IMR-90 (cell line): ENCODE measurements at places on chromosomes 12 and 14.

GRCh38 chr12:2233034-2233433, 180.2 kb downstream of the CACNA1C start:
- H3K4me1 ChIP-seq: peaks cover 6% of the 10 kb centered on the region; the same call in 1 of the 2 replicates
- no peak overlapping the region for H3K27ac ChIP-seq
- no peak overlapping the region for H3K4me3 ChIP-seq
- peak; percentile 66 for DNase-seq
- H3K27me3 ChIP-seq: no peaks in the 10 kb centered on the region

- peaks cover 20% of the 10 kb centered on the region for H3K4me1 ChIP-seq
- peaks cover 82% of the 10 kb centered on the region for H3K36me3 ChIP-seq
Measured at GRCh38 chr14:68888883-68889282, 90.2 kb downstream of the ACTN1 start.

DNA sequence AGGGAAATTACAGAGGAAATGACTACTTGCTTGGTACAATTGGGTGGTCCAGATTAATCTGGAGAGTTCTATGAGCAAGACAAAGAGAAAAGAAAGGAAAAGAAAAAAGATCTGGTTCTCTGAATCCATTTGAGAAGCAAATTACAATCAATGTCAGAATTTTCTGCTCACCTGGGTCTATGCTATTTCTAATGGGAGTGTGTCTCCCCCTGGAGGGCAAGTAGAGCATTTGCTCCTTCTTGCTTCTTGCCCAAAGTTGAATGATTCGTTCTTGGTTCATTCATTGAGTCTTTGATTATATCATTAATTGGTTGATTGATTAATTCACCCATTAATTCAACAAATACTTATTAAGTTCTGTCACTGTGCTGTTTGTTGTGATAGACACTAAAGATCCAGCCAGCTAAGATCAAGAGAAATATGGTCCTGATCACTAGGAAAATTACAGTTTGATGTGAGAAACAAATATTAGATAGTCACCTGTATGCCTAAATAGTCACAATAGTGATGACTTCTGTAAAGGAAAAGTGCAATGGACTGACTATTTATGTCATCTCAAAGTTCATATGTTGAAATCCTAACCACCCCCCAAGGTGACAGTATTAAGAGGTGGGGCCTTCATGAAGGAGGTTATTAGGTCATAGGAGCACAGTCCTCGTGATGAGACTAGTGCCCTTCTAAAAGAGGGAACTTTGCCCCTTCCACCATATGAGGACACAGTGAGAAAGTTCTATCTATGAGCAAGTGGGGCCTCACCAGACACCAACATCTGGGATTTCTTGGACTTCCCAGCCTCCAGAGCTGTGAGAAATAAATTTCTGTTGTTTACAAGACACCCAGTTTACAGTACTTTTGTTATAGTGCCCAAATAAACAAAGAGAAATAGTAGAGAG, 8.0 kb upstream of the ASB8 start:
- no peaks in the 10 kb centered on the region for H3K4me1 ChIP-seq
- H3K36me3 ChIP-seq: no peaks in the 10 kb centered on the region
- peaks cover 7% of the 10 kb centered on the region for H3K27me3 ChIP-seq
- H3K27ac ChIP-seq: no peak overlapping the region
- no peak overlapping the region for H3K4me3 ChIP-seq

DNA sequence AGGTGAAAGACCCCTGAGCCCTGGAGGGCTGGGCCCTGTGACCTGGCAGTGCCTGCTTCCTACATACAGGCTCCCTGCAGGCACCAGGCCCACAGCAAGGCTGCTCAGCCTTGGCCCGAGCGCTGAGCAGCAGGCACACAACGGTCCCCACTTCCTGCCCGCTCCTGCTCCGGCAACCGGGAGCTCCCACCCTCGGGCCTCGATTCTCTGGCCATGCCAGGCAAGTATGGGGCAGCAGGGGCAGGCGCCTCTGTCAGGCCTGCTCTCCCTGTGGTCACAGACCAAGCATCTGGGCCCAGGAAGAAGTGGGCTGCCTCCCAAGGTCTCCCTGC, 30.6 kb upstream of the NUDT14 start:
- H3K4me3 ChIP-seq: no peak overlapping the region
- no peak overlapping the region for H3K27ac ChIP-seq
- peaks cover 25% of the 10 kb centered on the region for H3K36me3 ChIP-seq
- H3K27me3 ChIP-seq: no peaks in the 10 kb centered on the region
- DNase-seq: no peak

GRCh38 chr12:15788233-15789219, 662 bp downstream of the EPS8 start:
- no peaks in the 10 kb centered on the region for H3K36me3 ChIP-seq
- peak overlapping the region; percentile 78 for H3K27ac ChIP-seq
- peak overlapping the region; percentile 72 for H3K4me3 ChIP-seq
- DNase-seq: peak; percentile 45
- H3K27me3 ChIP-seq: no peaks in the 10 kb centered on the region

- DNase-seq: no peak
- no peak overlapping the region for H3K27ac ChIP-seq
- H3K4me3 ChIP-seq: no peak overlapping the region
- no peaks in the 10 kb centered on the region for H3K27me3 ChIP-seq
- peaks cover 16% of the 10 kb centered on the region; the same call in 1 of the 2 replicates for H3K36me3 ChIP-seq
Measured at GRCh38 chr12:132103542-132104308, 40.4 kb downstream of the DDX51 start.

DNA sequence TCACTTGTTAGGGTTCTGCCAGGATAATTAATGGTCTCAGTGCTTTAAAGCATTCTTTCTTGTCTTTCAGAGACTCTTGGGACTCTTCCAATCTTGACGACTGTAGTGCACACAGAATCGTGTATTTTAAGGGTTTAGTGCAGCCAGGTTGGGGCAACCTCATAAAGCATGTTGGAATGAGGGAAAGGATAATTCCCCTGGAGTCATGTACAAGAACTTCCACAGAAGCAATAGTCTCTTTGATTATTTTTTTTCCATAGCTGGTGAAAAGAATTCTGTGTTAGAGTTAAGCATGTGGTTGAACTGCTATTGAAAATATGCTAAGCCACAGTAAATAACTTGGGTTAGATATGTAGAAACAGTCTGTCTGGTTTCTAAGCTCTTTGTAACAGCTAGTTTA, 246.8 kb upstream of the DAAM1 start:
- no peaks in the 10 kb centered on the region for H3K36me3 ChIP-seq
- no peak overlapping the region for H3K4me3 ChIP-seq
- peak; percentile 64 for DNase-seq
- peaks cover 4% of the 10 kb centered on the region for H3K4me1 ChIP-seq
- H3K27ac ChIP-seq: no peak overlapping the region

DNA sequence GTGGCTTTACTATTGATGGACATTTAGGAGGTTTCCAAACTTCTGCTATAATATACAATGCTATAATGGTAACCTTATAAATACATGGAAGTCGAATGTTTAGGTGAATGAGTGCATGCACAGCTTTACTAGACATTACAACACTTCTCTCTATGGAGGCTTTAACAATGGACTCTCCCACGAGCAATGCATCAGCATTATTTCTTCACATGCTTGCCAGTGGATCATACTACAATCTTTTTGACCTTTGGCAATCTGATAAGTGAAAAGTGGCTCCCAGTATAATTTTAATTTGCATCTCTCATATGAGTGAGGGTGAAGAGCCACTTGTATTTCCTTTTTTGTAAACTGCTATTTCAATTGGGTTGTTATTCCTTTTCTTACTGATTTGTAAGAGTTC, 18.2 kb downstream of the RDH12 start:
- peaks cover 29% of the 10 kb centered on the region for H3K27me3 ChIP-seq
- no peaks in the 10 kb centered on the region for H3K4me1 ChIP-seq
- H3K4me3 ChIP-seq: no peak overlapping the region
- no peaks in the 10 kb centered on the region for H3K36me3 ChIP-seq

- peaks cover 15% of the 10 kb centered on the region for H3K4me1 ChIP-seq
- H3K27ac ChIP-seq: peak overlapping the region; percentile 68; the same call in 1 of the 2 replicates
- peaks cover 4% of the 10 kb centered on the region for H3K36me3 ChIP-seq
- no peak overlapping the region for H3K4me3 ChIP-seq
Measured at GRCh38 chr12:69529021-69529420, 56.2 kb upstream of the CCT2 start.

DNA sequence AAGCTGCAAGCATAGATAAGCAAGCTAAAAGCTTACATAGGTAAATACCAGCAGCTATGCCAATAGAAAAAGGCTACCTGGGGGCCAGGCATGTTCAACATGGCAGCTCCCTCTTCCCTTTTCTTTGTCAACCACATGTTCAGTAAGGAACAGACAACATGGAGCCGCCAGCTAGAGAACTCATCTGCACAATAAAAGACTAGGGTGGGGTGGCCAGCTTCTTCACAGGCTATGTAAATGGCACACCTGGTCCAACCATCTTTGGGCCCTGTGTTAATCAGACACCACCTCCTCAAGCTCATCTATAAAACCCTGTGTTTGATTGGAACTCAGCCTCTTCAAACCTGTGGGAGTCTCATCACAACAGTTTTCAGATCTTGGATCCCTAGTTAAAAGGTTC, 129.7 kb upstream of the TMPO start:
- H3K27ac ChIP-seq: no peak overlapping the region
- peaks cover 3% of the 10 kb centered on the region; the same call in 1 of the 2 replicates for H3K27me3 ChIP-seq
- H3K4me1 ChIP-seq: no peaks in the 10 kb centered on the region

GRCh38 chr14:103198131-103199105, 75.2 kb downstream of the TNFAIP2 start:
- H3K27ac ChIP-seq: peak overlapping the region; percentile 91; the same call in 1 of the 2 replicates
- peaks cover 11% of the 10 kb centered on the region for H3K27me3 ChIP-seq
- H3K4me3 ChIP-seq: no peak overlapping the region
- H3K4me1 ChIP-seq: peaks cover 10% of the 10 kb centered on the region

DNA sequence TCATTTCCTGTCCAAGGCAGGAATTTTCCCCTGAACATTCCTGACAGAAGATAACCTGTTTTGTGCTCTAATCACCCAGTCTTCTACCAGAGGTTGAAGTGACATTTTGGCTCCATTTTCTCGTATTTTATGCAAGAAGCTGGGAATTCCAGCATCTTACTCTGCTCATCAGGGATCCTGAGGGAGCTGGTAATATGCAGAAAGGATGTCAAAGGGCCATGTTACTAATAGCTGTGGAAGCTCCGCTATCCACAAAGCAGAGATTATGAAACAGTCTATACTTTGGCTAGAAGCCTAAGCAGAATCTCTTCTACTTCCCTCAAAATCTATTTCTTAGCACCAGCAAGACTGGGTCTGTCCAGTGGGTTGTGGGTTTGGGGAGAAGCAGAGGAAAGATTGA, 613.0 kb downstream of the DIO2 start:
- H3K4me1 ChIP-seq: no peaks in the 10 kb centered on the region; the same call in 1 of the 2 replicates
- H3K36me3 ChIP-seq: no peaks in the 10 kb centered on the region
- no peaks in the 10 kb centered on the region for H3K27me3 ChIP-seq
- peak; percentile 84 for DNase-seq

- H3K4me3 ChIP-seq: no peak overlapping the region
- no peak overlapping the region for H3K27ac ChIP-seq
Measured at GRCh38 chr14:99707921-99708320, 23.8 kb downstream of the CYP46A1 start.

DNA sequence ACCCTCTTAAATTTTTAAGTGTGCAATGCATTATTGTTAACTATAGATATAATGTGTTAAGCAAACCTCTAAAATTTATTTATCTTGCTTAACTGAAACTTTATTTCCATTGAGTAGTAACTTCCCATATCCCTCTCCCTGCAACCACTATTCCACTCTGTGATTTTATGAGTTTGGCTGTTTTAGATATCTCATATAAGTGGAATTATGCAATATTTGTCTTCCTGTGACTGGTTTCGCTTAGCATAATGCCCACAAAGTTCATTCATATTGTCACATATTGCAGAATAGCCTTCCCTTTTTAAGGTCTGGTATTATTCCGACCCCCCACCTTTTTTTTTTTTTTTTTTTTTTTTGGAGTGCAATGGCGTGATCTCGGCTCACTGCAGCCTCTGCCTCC, 247.6 kb downstream of the EMP1 start:
- no peak overlapping the region for H3K27ac ChIP-seq
- no peaks in the 10 kb centered on the region for H3K36me3 ChIP-seq
- H3K4me3 ChIP-seq: no peak overlapping the region

DNA sequence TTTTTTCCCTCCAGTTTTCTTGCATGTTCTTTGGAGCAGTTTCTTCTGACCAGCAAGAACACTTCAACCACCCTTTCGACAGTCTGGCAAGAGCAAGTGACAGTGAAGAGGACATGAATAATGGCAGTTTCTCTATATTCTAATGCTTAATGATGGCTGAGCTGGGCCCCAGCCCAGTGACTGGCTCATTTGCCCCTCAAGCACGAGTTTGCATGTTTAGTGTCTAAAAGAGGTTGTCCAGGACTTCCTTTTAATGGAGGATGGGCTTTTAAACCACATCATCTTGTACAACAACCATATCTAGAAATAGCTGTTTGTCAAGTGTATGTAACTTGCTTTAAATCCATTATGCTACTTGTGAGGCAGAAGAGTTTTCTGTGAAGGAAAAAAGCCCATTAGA, 28.4 kb downstream of the RAD9B start:
- no peak overlapping the region for H3K4me3 ChIP-seq
- no peak overlapping the region for H3K27ac ChIP-seq
- H3K36me3 ChIP-seq: peaks cover 2% of the 10 kb centered on the region; the same call in 1 of the 2 replicates
- peaks cover 8% of the 10 kb centered on the region for H3K4me1 ChIP-seq
- no peaks in the 10 kb centered on the region for H3K27me3 ChIP-seq

DNA sequence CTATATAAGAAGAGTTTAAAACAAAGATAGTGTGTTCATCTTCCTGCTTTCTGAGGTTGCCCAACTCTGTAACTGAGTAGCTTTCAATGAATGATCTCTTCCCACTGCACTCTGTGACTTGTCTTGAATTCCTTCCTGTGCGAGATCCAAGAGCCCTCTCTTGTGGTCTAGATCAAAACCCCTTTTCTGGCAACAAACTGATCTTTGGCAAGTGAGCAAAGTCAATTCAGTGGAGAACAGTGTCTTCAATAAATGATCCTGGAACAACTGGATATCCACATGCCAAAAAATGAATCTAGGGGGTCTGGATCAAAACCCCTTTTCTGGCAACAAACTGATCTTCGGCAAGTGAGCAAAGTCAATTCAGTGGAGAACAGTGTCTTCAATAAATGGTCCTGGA, 8.5 kb downstream of the CFAP54 start:
- DNase-seq: peak; percentile 31
- H3K27ac ChIP-seq: no peak overlapping the region
- no peaks in the 10 kb centered on the region for H3K27me3 ChIP-seq
- H3K36me3 ChIP-seq: no peaks in the 10 kb centered on the region

DNA sequence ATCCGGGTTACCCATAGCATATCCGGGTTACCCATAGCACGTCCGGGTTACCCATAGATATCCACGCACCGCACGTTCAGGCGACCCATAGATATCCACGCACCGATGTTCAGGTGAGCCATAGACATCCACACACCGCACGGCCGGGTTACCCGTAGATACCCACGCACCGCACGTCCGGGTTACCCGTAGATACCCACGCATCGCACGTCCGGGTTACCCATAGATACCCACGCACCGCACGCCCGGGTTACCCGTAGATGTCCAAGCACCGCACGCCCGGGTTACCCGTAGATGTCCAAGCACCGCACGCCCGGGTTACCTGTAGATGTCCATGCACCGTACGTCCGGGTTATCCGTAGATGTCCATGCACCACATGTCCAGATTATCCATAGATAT, 60.3 kb upstream of the SYT1 start:
- H3K4me3 ChIP-seq: no peak overlapping the region
- no peak for DNase-seq
- H3K36me3 ChIP-seq: no peaks in the 10 kb centered on the region
- no peak overlapping the region for H3K27ac ChIP-seq
- no peaks in the 10 kb centered on the region for H3K4me1 ChIP-seq
